ENCODE measurements at places on chromosomes 1 and 21.

DNA sequence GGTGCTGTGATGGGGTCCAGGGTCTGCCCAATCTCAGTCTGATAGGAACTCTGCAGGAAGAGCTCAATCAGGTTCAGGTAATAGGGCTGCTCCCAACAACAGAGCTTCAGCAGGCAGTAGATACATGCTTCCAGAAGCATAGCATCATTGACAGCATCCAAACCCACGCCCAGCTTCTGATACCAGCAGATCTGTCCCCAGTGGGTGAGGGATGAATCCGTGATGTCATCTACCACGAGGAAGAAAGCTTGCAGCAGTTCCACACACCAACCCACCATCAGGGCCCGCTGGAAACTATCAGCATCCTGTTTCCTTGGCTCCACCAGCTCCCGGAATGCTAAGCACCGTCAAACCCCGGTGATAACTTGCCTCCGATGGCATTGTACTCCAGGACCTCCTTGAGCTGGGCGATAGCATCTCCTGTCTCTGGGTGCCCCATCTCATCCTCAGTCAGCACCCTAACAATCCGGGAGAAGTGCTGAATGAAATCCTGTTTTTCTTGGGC is 14.7 kb downstream of the NEK2 start:
- DNase-seq, result no peak

- DNase-seq, result no peak
Measured at GRCh38 chr1:2121101-2121691, 71.0 kb downstream of the PRKCZ start.

DNA sequence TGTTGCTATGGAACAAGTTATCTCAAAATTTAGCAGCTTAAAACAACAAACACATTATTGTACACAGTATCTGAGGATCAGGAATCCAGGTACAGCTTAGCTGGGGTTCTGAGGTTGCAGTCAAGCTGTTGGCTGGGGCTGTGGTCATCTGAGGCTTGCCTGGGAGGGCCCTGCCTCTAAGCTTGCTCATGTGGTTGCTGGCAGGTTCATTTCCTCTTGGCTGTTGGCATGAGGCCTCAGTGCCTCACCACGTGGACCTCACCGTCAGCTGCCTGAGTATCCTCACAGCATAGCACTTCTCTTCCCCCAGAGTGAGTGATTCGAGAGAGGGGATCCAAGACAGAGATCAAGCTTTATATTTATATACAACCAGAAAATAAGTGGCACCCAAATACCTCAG is 18.6 kb downstream of the NTPCR start:
- peak; percentile 82 for DNase-seq

DNA sequence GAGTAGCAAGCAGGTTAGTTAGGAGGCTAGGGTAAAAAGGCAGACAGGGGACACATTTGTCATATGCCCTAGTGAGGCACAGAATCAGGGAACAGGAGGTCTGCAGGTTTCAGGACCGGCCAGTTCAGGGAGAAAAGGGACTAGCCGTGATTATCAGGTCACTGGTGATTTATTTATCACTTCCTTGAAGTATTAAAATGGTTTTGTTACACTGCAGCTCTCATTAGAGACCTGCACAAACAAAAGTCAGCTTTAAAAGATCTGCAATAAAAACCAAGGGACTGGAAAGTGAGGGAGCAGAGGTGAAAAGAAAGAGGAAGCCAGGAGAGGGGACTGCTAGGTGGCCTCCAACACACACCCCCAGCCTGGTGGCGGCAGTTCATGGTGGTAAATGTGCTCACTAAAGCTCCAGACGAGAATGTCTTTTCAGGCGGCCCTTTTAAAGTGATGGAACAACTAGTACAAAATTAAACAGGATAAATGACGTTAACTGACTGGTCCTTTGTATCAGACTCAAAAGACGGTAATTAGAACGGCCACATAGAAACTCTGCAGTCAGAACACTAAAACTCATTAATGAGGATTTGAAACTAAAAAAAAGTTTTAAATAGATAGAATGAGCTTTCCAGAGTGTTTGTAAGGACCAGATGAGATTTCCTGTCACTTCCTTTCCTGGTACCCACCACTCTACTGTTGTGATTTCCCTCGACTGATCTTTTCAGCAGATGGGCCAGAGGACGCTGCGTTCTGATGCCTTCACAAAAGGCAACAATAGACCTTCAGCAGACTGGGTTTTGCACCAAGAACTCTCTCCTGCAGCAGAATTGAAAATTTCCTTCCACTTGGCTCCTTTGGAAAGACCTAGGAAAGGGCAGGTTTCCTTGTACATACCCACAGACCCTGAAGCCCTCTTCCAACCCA is 136.8 kb downstream of the NTPCR start:
- DNase-seq, result no peak

DNA sequence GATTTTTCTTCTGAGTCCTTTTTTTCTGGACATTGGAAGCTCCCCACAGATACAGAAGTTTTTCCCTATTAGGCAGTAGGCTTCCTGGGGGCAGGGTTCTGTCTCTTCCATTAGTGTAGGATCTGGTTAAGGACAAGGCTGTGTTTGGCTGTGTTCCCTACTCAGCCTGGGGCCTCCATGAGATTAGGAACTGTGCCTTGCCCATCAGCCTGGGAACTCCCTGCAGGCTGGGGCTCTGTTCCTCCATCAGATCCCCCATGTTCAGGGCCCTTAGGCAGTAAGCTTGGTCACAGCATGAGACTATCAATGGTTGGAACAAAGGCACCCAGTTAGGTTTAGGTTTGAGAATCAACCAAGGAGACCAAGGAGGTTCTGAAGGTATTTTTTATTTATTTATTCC is 22.7 kb downstream of the NAV1 start:
- no peak for DNase-seq

DNA sequence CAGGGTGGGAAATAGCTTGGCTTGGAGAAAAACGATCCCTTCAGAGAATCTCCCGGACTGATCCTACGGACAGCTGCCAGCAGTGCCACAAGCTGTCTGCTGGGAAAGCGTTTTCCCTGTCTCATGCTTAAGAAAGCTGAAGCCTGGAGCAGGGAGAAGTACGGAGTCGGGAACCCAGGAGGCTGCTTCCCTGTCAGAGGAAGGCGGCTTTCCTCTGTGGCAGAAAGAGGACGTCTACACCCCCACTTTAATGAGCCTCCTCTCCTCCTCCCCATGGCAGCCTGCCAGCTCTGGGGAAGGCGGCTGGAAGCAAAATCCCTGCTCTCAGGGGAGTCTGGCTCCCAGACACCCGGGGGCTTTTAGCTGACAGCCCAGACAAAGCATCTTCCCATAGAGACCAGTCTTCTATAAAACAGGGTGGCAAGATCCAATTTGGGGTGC is 7.3 kb downstream of the KIF21B start:
- DNase-seq, result peak; percentile 26

DNA sequence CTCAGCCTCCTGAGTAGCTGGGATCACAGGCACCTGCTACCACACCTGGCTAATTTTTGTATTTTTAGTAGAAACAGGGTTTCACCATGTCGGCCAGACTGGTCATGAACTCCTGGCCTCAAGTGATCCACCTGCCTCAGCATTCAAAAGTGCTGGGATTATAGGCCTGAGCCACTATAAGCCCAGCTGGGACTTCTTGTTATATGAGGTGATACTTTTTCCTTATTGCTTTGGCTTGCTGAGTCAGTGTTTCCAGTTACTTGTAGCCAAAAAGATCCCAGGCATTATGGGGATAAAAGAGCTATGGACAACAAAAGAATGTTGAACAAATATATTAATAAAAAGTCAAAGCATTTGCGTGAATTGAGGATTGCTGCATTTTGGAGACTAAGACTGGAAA is 69.9 kb upstream of the LPGAT1 start:
- no peak for DNase-seq

GRCh38 chr1:206032380-206033140 is 8.9 kb upstream of the CTSE start:
- DNase-seq, result no peak
